CD4-positive, alpha-beta T cell treated with Interleukin-4 for 1 hour (primary cell): ENCODE measurements at places on chromosomes 5 and 9.

- no peak for DNase-seq
These were observed 1.5 kb upstream of the PTGES2 start for GRCh38 chr9:128128836-128129590.

DNA sequence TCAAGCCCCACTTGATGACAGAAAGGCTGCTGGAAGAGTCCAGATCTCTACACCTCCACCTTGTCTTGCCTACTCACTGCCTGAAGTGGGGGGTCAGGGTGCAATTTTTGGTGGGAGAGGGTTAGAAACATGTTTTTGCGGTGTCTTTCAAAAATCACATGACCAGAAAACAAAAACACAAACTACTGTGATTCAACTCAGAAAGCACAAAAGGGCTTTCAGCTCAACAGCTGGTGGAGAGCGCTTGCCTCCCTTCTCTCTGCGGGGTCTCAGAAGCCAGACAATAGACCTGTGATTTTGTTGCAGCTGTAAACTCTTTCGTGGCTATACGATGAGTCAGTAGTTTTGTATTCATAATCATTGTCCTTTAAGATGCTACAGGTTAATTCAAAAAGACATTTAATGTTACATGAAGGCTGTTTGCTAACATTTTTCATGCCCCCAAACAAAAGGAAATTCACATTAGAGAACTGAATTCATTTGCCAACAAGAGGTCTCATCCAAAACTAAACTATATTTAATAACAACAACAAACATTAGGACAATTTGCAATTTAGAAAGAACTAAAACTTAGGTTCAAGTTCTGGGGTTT is 172.6 kb upstream of the RAI14 start:
- no peak for DNase-seq

GRCh38 chr9:88971131-88971960 is 19.9 kb upstream of the S1PR3 start:
- DNase-seq: no peak

DNA sequence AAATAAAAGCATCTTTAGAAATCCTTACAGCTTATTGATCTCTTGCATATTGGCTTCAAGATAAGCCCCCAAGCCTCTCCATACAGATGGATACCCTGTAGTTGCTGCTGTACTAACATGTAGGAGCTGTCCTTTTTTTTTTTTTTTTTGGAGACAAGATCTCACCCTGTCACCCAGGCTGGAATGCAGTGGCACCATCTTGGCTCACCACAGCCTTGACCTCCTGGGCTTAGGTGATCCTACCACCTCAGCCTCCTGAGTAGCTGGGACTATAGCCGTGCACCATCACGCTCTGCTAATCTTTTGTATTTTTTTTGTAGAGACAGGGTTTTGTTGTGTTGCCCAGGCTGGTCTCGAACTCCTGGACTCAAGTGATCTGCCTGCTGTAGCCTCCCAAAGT is 35.4 kb downstream of the SNX30 start:
- DNase-seq: no peak

- no peak for DNase-seq
These were observed 196.5 kb downstream of the COMMD10 start for GRCh38 chr5:116281309-116281708.

DNA sequence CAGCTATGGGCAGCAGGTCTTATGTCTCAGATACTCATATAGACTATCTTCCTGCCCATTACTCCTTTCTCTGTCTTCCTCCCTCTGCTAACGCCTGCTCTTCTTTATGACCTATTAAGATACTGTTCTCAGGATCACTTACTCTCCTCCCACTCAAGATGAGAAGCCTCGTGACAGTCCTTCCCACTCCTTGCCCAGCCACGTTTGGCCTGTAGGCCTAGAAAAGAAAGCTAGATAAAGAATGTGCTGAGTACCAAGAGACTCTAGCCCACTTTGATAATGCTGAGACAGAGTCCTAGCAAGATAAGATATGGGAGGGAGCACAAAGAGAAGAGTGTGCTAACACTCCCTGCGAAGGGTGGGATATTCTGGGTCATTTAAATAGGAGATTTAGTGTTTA is 6.8 kb upstream of the DENND4C start:
- DNase-seq: no peak

- DNase-seq: no peak
These were observed 1505.2 kb upstream of the CDH9 start for GRCh38 chr5:28543473-28544098.
